ENCODE measurements at places on chromosomes 3 and 15.

GRCh38 chr15:90773485-90773884, 56.3 kb downstream of the BLM start:
- no peak for DNase-seq

DNA sequence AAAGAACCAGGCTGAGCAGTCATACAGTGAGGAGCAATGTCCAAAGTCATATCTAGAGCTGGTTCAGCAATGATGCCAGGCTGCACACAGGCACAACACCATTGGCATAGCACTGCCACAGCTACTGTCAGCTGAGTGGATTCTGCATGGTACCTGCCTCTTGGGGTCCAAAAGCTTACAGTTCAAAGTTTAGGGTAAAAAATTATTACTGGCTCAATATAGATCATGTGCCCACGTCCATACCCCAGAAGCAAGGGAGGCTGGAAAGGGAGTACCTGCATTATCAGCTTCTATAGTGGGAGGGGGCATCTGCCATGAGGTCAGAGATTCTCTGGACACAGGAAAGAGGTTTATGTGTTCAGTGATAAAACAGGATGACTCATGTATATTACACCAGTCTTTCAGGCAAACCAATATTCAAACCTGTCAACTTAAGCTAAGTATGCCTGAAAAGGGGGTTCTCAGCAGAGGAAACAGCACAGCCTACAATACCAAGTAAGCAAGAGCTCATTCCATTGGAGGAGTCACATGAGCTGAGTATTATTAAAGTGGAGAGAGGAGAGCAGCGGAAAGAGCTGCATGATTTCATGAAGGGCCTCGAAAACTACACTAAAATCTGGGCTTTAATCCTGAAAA, 99.0 kb downstream of the ANO10 start:
- DNase-seq: no peak

- no peak for DNase-seq
Observed at GRCh38 chr15:74276560-74276959, 40.4 kb downstream of the CCDC33 start.

DNA sequence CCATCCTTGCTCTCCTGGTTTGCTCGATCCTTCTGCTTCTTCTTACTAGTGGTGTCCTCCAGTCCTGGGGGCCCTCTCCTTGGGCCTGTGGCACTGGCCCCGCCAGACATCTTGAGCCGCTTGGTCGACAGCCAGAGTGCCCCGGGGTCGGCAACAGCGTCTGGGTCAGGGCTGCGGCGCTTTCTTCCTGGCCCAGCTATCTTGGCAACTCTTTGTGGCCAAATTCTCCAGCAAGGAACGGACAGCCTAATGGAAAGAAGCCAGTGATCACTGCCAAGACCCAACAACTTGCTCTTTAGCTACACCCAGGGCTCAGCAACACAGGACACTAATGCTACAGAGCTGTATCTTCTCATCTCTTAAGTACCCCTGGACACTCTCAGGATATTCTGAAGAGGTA, 1.6 kb downstream of the USP19 start:
- no peak for DNase-seq

GRCh38 chr15:74604983-74605794, 10.4 kb upstream of the CLK3 start:
- no peak for DNase-seq

- DNase-seq: no peak
Observed at GRCh38 chr3:39212665-39213064, 20.3 kb upstream of the XIRP1 start.

GRCh38 chr3:113157408-113158030, 53.8 kb upstream of the BOC start:
- no peak for DNase-seq

- no peak for DNase-seq
Observed at GRCh38 chr15:82968066-82968465, 15.5 kb upstream of the HOMER2 start.

DNA sequence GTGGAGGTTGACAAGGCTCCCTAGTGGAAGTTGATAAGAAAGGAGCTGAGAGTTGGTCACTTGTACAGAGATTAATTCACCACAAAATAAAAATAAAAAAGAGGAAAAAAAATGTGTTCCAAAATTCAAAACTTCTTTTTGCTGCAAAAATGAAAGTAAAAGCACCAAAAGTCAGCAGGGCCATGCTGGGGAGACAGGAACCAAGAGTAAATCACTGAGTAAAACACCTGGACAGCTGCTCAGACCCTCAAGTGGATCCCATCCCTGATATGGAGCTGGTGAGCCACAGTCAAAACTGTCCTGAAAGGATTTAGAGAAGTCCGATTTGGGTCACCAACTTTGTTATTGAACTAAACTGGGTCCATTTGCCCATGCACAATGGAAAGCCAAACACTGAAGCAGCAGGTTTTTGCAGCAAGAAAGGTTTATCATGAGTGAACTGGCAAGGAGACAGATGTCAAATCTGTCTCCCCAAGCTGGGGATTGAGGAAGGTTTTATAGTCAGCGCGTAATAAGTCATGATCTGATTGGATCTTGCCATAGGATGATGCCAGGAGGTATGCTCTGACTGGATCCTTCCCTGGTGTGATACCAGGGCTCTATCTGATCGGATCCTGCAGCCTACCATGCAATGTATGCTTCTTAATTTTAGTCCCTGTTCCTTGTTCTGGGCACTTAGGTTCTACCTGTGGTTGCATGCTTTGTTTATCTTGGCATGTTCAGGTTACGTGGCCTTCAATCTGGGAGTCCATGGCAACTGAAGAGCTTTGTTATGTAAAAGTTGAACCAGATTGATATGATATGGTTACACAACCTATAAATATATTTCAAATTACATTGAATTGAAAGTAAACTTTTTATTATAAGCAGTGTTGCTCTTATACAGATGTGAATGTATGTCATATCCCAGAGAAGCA, 313.2 kb downstream of the POLQ start:
- DNase-seq: no peak

- DNase-seq: no peak
Observed at GRCh38 chr3:182435860-182436259, 357.4 kb upstream of the ATP11B start.
